Naive thymus-derived CD8-positive, alpha-beta T cell (primary cell): ENCODE measurements at places on chromosomes 12 and 14. TPM values are rescaled to one million over a fixed set of nuclear protein-coding genes. Genes with fewer than 3 reads are reported as not detected.
A peak's percentile ranks its signal among the peaks of the same experiment; 100 is the strongest.

The MANSC4 gene
- total RNA-seq: not detected

The FGF6 gene
- total RNA-seq: not detected

The BTBD6 gene
- 42.0 TPM for total RNA-seq

The BCDIN3D gene
- 15.9 TPM for total RNA-seq

The CEP170B gene
- total RNA-seq: 4.6 TPM

The NDRG2 gene
- 35.4 TPM for total RNA-seq

The INF2 gene
- 121 TPM for total RNA-seq

The RNFT2 gene
- 6.8 TPM for total RNA-seq

The GYS2 gene
- total RNA-seq: not detected

The GARIN6 gene
- not detected for total RNA-seq

The UBR7 gene
- total RNA-seq: 13.8 TPM

The CLEC2B gene
- total RNA-seq: 95.6 TPM

The MFAP5 gene
- not detected for total RNA-seq

DNA sequence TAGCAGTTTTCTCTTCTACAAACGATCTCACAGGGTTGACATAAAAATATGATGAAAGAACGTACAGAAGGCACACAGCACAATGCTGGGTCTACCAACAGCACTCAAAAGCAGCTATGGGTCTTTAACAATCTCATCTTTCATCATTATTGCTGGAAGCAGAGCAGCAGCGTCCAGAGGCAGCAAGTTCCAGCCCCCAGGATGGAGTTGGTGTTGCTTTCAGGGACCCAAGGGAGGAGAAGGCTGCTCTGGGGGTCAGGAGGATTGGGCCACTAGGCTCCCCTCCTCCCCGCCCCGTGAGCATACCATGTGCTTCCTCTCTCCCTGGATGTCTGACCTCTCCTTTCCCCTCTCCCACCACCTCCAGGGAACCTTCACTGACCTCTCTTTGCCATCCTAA lies 13.3 kb downstream of the KCTD10 start:
- no peaks in the 10 kb centered on the region for H3K27me3 ChIP-seq
- H3K36me3 ChIP-seq: peaks cover 9% of the 10 kb centered on the region
- peak overlapping the region; percentile 41 for H3K4me3 ChIP-seq
- peaks cover 74% of the 10 kb centered on the region for H3K4me1 ChIP-seq
- H3K27ac ChIP-seq: peak overlapping the region; percentile 94

- no peak overlapping the region for H3K4me3 ChIP-seq
- no peaks in the 10 kb centered on the region for H3K4me1 ChIP-seq
- no peak overlapping the region for H3K27ac ChIP-seq
- no peak for DNase-seq
- no peaks in the 10 kb centered on the region for H3K27me3 ChIP-seq
- no peaks in the 10 kb centered on the region for H3K36me3 ChIP-seq
Measured at GRCh38 chr12:51524386-51524901, 66.6 kb upstream of the SCN8A start.

DNA sequence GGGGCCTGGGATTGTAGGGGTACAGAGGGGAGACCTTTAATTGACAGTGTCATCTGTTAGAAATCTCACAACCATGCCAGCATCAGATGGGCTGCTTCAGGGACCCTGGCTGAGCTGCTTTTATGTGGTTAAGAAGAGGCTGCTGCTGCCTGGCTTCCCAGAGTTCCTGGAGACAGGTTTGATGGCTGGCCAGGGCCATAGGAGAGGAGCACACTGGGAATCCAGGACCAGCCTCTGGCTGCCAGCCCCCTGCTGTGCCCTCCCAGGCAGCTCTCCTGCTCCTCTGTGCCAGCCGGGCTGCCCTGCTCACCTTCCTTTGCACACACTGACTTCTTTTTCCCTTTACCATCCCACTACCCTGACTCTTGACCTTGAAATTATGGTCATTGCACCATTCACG lies 507 bp upstream of the KRT73 start:
- H3K36me3 ChIP-seq: no peaks in the 10 kb centered on the region
- peaks cover 42% of the 10 kb centered on the region for H3K4me1 ChIP-seq
- H3K4me3 ChIP-seq: peak overlapping the region; percentile 4

- H3K27me3 ChIP-seq: no peaks in the 10 kb centered on the region
- no peak overlapping the region for H3K4me3 ChIP-seq
- DNase-seq: no peak
- peaks cover 19% of the 10 kb centered on the region for H3K4me1 ChIP-seq
- H3K27ac ChIP-seq: no peak overlapping the region
Measured at GRCh38 chr12:46661110-46661845, 164.5 kb downstream of the SLC38A4 start.

- peaks cover 31% of the 10 kb centered on the region for H3K36me3 ChIP-seq
- peaks cover 3% of the 10 kb centered on the region for H3K4me1 ChIP-seq
- H3K4me3 ChIP-seq: no peak overlapping the region
- H3K27ac ChIP-seq: no peak overlapping the region
- no peaks in the 10 kb centered on the region for H3K27me3 ChIP-seq
Measured at GRCh38 chr12:98660521-98660920, 15.4 kb downstream of the APAF1 start.

GRCh38 chr12:109266106-109266879 lies 42.8 kb downstream of the FOXN4 start:
- DNase-seq: no peak
- no peaks in the 10 kb centered on the region for H3K4me1 ChIP-seq
- H3K36me3 ChIP-seq: peaks cover 17% of the 10 kb centered on the region
- no peak overlapping the region for H3K4me3 ChIP-seq
- no peak overlapping the region for H3K27ac ChIP-seq
- H3K27me3 ChIP-seq: no peaks in the 10 kb centered on the region

GRCh38 chr14:64324895-64325294 lies 30.7 kb upstream of the ESR2 start:
- no peak overlapping the region for H3K4me3 ChIP-seq
- H3K27me3 ChIP-seq: no peaks in the 10 kb centered on the region
- DNase-seq: no peak
- no peak overlapping the region for H3K27ac ChIP-seq
- H3K36me3 ChIP-seq: no peaks in the 10 kb centered on the region
- H3K4me1 ChIP-seq: no peaks in the 10 kb centered on the region

DNA sequence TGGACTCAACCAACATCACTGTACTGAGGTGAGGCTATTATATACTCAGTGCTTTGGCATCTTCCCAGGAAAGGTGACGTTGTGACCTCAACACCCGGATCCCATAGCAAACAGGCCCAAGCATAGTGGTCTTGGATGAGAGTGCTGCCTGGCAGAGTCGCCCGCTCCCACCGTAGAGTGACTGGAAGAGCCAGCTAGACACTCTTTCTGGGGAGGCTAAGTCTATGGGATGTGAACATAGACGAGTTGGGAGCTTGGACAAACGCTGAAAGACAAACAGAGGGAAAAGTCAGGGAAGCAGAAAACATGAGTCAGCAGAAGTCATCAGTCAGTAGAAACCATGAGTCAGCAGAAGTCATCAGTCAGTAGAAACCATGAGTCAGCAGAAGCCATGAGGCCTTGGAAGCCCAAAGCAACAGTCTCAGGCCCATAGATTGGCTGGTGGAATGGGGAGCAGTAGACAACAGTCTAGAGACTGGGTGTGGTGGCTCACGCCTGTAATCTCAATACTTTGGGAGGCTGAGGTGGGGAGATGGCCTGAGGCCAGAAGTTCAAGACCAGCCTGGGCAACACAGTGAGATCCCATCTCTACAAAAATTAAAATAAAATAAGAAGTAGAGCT lies 66.4 kb upstream of the MAP1LC3B2 start:
- peaks cover 7% of the 10 kb centered on the region for H3K36me3 ChIP-seq
- no peak overlapping the region for H3K27ac ChIP-seq
- no peak for DNase-seq
- no peaks in the 10 kb centered on the region for H3K27me3 ChIP-seq
- no peak overlapping the region for H3K4me3 ChIP-seq

GRCh38 chr14:35078082-35078481 lies 32.0 kb downstream of the FAM177A1 start:
- no peak for DNase-seq
- no peak overlapping the region for H3K4me3 ChIP-seq
- H3K27ac ChIP-seq: no peak overlapping the region
- peaks cover 9% of the 10 kb centered on the region for H3K36me3 ChIP-seq
- H3K27me3 ChIP-seq: no peaks in the 10 kb centered on the region
- H3K4me1 ChIP-seq: no peaks in the 10 kb centered on the region

- H3K27me3 ChIP-seq: no peaks in the 10 kb centered on the region
- DNase-seq: no peak
- no peaks in the 10 kb centered on the region for H3K4me1 ChIP-seq
- H3K4me3 ChIP-seq: no peak overlapping the region
Measured at GRCh38 chr14:20262642-20263128, 23.6 kb downstream of the OR11H4 start.

DNA sequence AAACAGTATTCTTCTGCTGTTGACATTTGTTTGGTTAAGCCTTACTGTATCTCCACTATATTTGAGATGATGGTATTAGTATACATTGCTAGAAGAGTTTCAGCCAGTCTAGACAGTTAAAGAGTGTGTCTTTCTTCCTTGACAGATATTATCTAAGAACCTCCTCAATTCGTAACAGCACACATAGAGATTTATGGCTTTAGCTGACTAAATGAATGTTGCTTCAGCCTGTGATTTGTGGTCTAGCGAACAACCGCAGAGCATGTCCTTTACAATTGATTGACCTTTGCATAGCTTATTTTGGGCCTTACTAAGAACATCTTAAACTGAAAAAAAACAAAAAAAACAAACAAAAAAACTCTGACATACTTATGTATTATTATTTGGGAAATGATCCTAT lies 122.2 kb downstream of the DAAM1 start:
- H3K27me3 ChIP-seq: no peaks in the 10 kb centered on the region
- no peak overlapping the region for H3K27ac ChIP-seq
- H3K36me3 ChIP-seq: no peaks in the 10 kb centered on the region
- DNase-seq: no peak

GRCh38 chr12:127888943-127889719 lies 377.8 kb upstream of the TMEM132C start:
- no peaks in the 10 kb centered on the region for H3K4me1 ChIP-seq
- no peak for DNase-seq
- no peak overlapping the region for H3K27ac ChIP-seq
- H3K36me3 ChIP-seq: no peaks in the 10 kb centered on the region

DNA sequence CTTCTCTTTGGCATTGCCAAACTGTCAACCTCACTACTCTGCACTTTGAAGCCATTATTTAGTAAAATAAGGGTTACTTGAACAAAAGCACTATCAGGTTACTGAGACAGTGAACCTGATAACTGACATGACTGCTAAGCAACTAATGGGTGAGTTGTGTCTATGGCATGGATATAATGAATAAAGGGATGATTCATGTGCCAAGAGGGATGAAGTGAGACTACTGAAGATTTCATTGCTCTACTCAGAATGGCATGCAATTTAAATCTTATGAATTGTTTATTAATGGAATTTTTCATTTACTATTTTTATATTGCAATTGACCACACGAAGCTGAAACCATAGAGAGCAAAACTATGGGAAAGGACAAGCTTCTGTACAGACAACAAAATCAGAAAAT lies 74.4 kb downstream of the CEP128 start:
- no peak overlapping the region for H3K27ac ChIP-seq
- H3K36me3 ChIP-seq: peaks cover 3% of the 10 kb centered on the region
- DNase-seq: no peak
- H3K4me1 ChIP-seq: no peaks in the 10 kb centered on the region

- no peak overlapping the region for H3K4me3 ChIP-seq
- DNase-seq: no peak
- no peaks in the 10 kb centered on the region for H3K27me3 ChIP-seq
- no peaks in the 10 kb centered on the region for H3K36me3 ChIP-seq
- H3K4me1 ChIP-seq: no peaks in the 10 kb centered on the region
- no peak overlapping the region for H3K27ac ChIP-seq
Measured at GRCh38 chr12:85575120-85576096, 260.8 kb downstream of the RASSF9 start.
